SW480 (cell line): ENCODE measurements at places on chromosomes 4 and X.
A peak's percentile ranks its signal among the peaks of the same experiment; 100 is the strongest.

DNA sequence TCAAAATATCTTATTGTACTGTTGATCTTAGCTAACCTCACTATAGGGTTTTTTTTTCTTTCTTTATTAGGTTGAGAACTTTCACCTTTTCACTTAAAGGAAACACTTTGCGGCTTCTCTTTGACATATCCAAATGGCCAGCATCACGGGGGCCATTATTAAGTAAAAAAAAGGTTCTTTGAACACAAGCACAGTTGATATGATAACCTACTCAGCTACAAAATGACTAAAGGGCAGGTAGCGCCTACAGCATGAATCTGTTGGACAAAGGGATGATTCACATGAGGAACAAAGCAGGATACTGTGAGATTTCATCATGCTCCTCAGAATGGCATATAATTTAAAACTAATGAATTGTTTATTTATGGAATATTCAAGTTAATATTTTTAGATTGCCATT lies 119.6 kb downstream of the CCSER1 start:
- DNase-seq: peak; percentile 3

DNA sequence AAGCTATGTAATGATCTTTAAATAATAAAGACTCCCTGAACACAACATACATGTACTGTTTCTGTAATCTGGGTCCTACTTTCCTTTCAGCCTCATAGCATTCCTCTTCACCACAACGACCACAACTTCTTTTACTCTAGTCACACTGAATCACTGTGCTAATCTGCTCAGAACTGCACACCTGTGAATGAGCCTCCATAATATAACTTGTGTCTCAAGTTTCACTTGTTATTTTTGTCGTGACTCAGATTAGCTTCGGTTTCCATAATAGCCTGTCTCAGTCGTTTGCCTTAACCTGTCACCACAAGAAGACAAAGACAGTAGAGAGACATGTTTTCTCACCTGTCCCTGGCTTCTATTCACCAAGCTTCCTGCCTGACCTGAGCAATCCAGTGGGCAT lies 61.8 kb downstream of the MAGED1 start:
- DNase-seq: peak; percentile 1

GRCh38 chr4:56914336-56914735 lies 6.6 kb downstream of the REST start:
- no peak for DNase-seq

- DNase-seq: no peak
These were observed 123.6 kb downstream of the SHROOM3 start for GRCh38 chr4:76558396-76559235.

DNA sequence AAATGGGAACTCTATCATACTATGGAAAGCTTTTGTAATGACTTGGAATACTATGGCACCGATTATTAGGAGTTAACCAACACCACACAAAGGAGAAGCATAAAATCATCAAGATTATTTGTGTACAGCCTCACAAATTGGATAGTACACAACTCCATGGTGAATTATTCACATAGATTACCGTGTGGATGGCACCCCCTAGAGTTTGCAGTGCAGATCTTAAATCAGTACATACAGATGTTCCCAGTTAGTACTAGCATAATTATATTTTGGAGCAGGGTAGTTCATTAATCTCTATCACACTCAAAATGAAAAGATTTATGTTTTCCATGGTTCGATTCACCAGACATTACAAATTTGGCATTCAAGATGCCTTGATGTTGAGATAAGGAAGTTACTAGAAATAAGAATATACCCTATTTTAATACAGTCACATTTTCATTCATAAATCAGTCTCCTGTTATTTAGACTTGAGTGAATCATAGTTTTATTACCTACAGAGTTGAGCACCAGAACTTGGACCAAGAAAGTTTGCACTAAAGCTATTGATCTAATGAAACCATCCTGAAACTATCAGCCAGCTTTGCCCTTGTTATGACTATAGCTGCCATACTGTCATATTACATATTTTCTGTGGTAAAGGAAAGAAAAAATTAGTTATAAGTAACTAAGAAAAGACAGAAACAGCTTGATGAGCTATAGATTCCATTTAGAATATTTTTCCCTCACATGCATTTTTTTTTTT lies 531.8 kb downstream of the GLUD2 start:
- peak; percentile 5 for DNase-seq

DNA sequence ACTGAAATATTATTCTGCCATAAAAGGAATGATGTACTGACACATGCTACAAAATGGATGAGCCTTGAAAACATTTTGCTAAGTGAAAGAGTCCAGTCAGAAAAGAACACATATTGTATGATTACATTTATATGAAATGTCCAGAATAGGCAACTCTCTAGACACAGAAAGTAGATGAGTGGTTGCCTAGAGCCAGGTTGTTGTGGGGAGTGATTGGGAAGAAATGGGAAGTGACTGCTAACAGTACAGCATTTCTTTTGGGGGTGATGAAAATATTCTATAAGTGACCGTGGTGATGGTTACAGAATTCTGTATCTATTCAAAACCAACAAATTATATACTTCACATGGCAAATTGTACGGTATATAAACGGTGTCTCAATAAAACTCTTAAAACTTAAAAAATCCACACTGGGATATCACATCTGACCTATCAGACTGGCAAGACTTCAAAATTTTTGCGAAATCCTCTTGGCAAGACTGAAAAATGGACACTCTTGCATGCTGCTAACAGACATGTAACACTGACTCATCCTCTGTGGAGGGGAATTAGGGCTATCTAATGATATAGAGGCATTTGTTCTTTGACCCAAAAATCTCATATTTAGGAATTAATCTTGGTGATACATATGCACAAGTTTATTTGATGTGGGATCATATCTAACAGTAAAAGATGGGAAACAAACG lies 71.8 kb downstream of the FAM13A start:
- DNase-seq: no peak

DNA sequence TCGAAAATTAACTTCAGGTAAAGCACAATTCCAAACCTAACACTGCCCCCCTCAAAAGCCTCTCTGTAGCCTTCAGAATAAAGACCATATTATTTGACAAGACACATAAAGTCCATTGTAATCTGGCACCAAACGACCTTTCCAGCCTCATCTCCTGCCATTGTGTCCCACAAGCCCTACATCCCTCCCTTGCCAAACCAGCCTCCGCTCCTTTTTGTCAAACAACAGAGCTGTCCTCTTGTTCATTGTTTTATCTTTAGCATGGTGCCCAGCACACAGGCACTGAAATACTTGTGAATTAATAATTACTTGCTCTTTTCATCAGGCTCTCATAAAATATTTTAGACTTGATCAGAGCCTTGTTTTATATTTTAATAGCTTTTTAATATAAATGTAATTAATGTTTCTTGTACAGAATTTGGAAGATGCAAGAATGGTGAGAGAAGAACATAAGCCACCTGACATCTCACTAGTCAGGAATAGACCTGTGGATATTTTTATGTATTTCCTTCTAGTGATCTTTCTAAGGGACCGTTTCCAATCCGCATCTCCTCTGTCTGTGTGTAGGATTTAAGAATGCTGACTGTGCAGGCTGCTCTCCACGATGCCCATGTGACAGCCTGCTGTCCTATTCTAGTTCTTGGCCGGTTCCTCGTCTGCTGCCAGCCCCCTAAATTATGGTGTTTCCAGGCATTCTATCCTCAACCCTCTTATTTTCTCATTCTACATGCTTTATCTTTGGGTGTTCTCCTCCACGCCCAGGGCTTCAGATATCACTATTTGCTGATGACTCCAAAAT lies 3.0 kb upstream of the IRF2 start:
- no peak for DNase-seq

- DNase-seq: no peak
These were observed 60.6 kb upstream of the AFAP1 start for GRCh38 chr4:8000247-8000646.

GRCh38 chr4:17583276-17583675 lies 6.3 kb downstream of the LAP3 start:
- no peak for DNase-seq

GRCh38 chr4:157819693-157820464 lies 352.9 kb downstream of the GASK1B start:
- no peak for DNase-seq

DNA sequence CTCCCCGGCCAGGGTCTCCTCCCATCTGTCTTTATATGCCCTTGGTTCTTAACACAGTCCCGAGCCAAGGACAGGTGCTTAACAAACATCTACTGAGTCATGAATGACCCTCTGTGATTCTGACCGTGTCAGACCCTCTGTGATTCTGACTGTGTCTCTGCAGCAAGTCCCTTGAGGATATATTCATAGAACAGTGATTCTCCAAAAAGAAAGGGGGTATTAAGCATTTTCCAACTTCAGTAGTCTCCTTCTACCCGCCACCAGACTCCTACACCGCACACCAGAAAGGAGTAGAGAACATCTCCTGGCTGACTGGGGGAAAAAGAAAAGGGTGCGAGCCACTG lies 13.6 kb downstream of the ACSL1 start:
- DNase-seq: no peak
